Fibroblast of lung (primary cell): ENCODE measurements at places on chromosomes 5 and 9. TPM values are rescaled to one million over a fixed set of nuclear protein-coding genes. Genes with fewer than 3 reads are reported as not detected.

The OTP gene
- not detected in 2 replicates for total RNA-seq

The RECK gene
- total RNA-seq: 43.1 and 98.4 TPM in 2 replicates

GRCh38 chr9:38316166-38316780 is 76.2 kb upstream of the ALDH1B1 start:
- DNase-seq: no peak

The HMCN2 gene
- total RNA-seq: under 0.01 TPM in 2 replicates

The PDCD1LG2 gene
- 4.9 and 6.9 TPM in 2 replicates for total RNA-seq

- no peak for DNase-seq
Measured at GRCh38 chr9:126347911-126348760, 21.5 kb downstream of the MVB12B start.

- peak; percentile 66 for DNase-seq
Measured at GRCh38 chr9:135906291-135907005, 898 bp downstream of the CAMSAP1 start.

DNA sequence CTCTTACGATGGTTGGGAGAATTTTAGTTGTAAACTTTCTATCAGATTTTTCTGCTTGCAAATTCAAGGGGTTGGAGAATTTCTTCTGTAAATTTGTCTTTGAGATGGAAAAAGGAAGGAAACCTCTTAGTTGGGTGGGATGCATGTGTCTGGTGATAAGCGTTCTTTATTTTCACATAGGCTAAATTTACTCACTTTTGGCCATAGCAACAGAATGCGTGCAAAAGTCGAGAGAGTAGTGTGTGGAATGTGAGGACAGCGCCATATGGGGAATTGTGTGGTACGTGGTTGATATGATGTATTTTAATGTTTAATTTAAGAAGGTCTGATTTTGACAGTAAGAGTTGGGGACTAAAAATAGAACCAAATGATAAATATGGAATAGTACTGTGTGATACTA is 282.2 kb downstream of the TAF11L14 start:
- DNase-seq: no peak
